ENCODE measurements at places on chromosomes 7 and 10.

- no peak for DNase-seq
These were observed 15.4 kb upstream of the PRF1 start for GRCh38 chr10:70617798-70618568.

GRCh38 chr10:1141261-1141660 lies 85.1 kb downstream of the WDR37 start:
- DNase-seq = no peak

DNA sequence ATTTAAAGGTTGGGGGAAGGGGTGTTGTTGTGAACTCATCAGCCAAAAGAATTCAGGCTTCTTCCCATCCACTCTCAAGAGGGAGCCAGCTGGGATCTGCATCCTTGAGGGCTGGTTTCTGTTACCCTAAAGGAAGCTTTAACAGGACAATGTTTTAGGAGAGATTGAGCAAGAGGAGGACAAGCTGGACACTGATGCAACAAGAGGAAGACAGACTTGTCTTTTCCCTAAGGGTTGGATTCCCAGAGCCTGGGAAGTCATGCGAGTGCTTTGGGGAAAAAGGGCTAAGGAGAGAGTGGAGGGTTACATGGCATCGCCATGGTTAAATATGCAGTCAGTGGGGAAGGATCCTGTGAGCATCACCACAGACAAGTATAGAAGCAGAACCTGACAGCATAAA lies 47.6 kb upstream of the PDE1C start:
- DNase-seq = no peak

DNA sequence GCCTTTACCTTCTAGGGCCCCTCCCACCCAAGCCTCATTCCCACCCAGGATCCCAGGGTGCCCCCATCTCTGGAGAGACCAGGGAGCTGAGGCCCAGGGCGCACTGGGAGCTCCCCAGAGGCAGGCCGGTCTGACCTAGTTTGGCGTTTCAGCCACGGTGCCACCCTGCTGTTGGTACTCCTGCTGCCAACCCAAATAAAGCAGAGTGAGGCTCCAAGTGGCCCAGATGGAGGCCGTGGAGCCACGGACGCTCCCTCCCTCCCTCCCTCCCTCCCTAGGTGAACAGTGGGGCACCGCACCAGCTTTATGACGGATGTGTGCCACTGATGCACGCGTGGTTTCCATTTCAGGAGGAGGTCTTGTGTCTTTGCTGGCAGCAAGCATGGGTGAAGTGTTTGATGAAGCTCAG lies 1.8 kb downstream of the INPP5A start:
- no peak for DNase-seq

- DNase-seq = no peak
These were observed 1.2 kb upstream of the LSM8 start for GRCh38 chr7:118182593-118183427.

GRCh38 chr10:44956717-44957706 lies 2.6 kb upstream of the RASSF4 start:
- no peak for DNase-seq

- no peak for DNase-seq
These were observed 4.9 kb upstream of the ZNF467 start for GRCh38 chr7:149778327-149778637.

DNA sequence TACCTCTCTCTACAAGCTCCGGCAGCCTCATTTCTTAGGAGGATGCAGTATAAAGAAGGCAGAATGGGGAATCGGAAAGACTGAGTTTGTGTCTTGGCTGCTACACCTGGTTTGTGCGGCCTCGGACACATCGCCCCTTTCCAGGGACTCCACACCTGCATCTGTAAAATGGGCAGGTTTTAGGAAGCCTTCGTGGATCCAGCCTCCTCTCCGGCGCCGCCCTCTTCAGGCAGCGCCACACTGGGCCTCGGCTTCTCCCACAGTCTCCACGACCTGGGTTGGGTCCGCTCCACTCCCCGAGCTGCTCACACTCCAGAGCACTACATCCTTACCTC lies 341 bp downstream of the GOT1 start:
- no peak for DNase-seq

DNA sequence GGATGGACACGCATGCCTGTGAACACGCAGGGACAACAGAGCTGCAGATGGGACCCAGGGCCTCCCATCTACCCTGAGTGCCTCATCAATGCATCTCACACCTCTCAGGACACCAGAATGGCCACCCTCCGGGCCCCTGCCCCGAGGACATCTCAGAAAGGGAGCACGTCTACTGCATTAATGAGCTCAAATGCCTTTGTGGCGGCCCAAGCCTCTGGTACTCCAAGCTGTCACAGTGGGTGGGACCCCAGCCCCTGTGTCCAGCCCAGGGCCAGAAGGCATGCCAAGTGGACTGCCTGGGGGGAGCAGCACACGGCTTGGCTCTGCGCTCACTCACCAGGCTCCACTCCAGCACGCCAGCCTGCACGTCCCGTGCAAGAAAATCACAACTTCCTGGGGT lies 52.0 kb downstream of the TCERG1L start:
- no peak for DNase-seq

DNA sequence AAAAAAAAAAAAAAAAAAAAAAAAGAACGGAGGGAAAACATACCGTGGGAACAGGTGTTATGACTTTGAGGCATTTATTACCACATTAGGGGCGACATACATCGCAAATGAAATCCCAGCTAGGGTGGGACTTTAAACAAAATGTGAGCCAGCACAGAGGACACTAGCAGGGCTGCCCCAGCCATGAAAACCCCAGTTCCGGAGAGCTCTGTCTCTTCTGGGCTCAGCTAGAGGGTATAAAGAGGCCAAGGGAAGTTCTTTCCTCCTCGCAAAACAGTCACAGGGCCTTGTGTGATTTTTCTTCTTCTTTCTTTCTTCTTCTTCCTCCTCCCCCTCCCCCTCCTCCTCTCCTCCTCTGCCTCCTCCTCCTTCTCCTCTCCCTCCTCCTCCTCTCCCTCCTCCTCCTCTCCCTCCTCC lies 59.9 kb upstream of the ECHDC3 start:
- DNase-seq = no peak

- no peak for DNase-seq
These were observed 191.3 kb upstream of the PODXL start for GRCh38 chr7:131747658-131748232.

GRCh38 chr10:63780101-63780500 lies 258.9 kb downstream of the REEP3 start:
- DNase-seq = no peak

DNA sequence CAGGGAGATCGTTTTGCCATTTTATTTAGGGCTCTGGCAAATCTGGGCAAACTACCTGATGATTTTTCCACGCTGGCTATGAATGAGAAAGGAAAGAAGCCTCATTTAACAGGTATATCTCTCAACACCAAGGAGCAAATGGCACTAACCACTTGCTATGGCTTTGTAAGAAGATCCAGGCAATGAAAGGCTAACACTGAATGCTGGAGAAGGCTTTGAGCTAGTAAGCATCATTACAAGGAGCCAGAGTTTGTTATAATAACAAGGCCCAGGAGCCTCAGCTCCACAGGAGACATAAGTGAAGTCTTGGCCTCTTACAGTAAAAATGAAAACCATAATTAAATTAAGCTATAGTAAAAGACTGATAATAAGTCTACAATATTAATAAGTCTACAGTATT lies 123.1 kb downstream of the CNOT4 start:
- DNase-seq = no peak

- DNase-seq = no peak
These were observed 178.1 kb downstream of the PTEN start for GRCh38 chr10:88041243-88042159.

DNA sequence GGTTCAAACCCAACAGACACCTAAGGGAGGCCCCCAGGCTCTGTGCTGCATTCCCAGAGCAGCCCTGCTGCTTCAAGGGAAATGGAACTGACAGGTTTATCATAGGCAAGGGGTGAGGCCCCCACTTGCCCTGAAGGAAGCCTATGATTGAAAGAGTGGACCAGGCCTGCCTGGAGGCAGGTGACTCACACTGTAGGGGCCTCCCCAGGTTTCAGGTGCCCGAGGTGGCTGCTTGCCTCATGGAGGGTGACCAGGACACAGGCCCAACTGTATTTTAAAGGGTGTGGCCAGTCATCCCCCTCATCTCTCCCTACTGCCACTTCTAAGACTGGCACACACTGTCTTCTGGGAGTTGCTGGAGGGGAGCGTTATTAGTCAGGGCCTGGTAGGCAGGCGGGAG lies 85.4 kb downstream of the ATXN7L1 start:
- DNase-seq = no peak

DNA sequence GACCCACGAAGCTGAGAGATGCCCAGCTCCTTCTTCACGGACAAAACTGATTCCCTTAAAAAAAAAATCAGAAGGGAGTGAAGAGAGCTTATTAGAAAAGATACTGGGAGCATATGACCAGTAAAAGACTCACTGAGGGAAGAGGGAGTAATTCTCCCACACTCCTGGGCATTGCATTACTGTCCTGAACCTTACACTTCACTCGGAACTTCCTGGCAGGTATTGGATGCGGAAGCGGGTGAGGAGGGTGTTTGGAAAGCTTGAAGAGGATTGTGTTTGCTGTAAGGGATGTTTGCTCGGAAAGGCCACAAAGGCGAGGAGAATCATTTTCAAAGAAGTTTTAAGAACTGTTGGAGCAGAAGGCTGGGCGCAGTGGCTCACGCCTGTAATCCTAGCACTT lies 375 bp downstream of the HKDC1 start:
- DNase-seq = no peak

DNA sequence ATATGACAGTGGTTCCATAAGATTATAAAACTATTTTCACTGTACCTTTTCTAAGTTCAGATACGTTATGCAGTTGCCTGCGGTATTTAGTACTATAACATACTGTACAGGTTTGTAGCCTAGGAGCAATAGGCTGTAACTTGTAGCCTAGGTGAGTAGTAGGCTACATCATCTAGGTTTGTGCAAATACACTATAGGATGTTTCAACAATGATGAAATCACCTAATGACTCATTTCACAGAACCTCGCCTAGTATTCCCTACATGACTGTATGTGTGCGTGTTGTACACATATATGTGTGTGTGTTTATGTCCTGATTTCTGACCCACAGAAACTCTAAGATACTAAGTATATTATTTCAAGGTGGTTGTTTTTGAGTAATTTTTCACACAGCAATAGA lies 139.0 kb downstream of the HERPUD2 start:
- no peak for DNase-seq

- peak; percentile 21 for DNase-seq
These were observed 331.2 kb downstream of the LRRTM3 start for GRCh38 chr10:67257018-67257417.

- no peak for DNase-seq
These were observed 85.4 kb downstream of the ICA1 start for GRCh38 chr7:8176370-8177081.

GRCh38 chr7:50199824-50200223 lies 104.7 kb upstream of the IKZF1 start:
- no peak for DNase-seq

- no peak for DNase-seq
These were observed 18.4 kb downstream of the CTBP2 start for GRCh38 chr10:125141860-125142484.

- DNase-seq = no peak
These were observed 246.1 kb downstream of the REEP3 start for GRCh38 chr10:63767138-63767801.

DNA sequence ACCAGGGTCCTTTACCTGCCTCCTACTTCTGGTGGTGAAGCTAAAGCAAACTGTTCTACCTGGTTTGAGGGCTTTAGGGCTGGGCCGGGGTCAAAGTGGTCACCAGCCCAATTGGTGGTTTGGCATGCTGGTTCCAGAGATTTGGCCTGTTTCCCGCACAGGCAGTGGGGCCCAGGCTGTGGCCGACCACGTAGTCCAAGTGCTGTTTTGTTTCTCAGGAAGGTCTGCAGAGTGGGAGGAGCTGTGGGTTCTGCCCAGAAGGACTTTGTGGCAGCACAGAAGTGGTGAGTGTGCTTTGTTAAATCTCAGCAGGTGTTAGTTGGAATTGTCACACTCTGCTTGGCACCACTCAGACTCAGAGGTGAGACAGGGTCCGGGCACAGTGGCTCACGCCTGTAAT lies 85.8 kb downstream of the MKX start:
- DNase-seq = no peak

- DNase-seq = no peak
These were observed 44.0 kb downstream of the ASB4 start for GRCh38 chr7:95529701-95530100.

DNA sequence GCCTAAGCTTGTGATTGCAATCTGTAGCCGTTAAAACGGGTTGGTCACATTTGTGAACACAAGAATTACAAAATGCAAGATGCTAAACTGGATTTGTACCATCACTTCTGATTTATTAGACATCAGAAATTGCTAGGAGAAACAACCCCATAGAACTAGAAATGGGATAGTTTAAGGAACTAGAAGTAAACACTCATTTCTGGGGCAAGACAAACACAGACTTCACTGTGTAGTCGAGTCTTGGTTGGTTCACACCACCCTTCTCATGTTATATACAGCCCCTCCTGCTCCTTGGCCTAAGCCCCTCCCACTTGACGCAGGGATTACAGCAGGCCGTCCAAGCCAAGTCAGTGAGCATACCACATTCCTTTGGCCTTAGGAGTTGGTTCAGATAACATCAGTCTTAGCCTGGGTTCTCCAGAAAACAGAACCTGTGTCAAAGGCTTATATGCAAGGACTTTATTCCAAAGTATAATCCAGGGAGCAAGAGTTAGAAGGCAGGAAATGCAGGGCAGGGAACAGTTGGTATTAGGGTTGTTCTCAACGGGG lies 2.0 kb upstream of the NRAP start:
- no peak for DNase-seq

Data from NCI-H1930 (cell line).